ENCODE measurements at places on chromosomes 4 and X.

GRCh38 chrX:80266979-80267378 is 153.3 kb upstream of the TENT5D start:
- DNase-seq = no peak

DNA sequence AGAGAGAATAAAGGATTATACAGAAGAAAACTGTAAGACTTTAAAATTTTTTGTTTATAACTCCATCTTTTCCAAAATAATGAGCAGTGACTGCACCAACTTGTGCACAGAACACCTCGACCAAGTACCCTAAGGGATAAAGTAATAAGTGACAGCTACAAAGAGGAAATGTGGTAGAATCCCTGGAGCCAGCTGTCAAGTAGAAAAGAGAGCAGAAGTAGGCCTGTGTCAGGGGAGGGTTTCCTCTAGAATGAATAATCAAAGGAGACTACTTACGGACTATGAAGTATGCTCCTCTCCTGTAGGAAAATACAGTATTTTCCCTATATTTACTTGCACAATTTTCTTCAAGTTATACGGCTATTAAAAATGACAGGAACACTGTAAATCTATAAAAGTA is 1.2 kb downstream of the EIF1AX start:
- DNase-seq = no peak

GRCh38 chr4:137649711-137650450 is 117.6 kb upstream of the PCDH18 start:
- DNase-seq = no peak

- DNase-seq = no peak
Observed at GRCh38 chr4:107736037-107736436, 16.0 kb upstream of the PAPSS1 start.

DNA sequence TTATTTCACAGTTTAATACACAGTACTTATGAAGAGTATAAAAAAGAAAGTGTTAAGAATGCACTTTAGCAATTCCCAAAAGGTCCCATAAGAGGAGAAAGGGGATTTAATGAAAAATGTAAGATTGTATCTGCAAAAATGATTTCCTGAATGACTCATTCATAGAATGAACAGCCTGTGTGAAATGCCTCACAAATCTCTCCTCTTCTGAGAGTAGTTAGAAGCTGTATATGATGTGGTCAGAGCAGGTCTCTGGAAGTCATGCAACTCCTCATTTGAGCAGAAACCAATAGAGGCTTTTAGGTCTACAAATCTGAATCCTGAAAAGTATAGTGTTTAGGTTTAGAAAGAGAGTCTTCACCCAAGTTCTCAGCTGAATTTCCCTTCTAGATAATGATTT is 381.3 kb upstream of the INTU start:
- no peak for DNase-seq

GRCh38 chrX:49284212-49284611 is 14.6 kb downstream of the PPP1R3F start:
- no peak for DNase-seq

- peak; percentile 40 for DNase-seq
Observed at GRCh38 chr4:101014417-101014816, 332.9 kb downstream of the PPP3CA start.

DNA sequence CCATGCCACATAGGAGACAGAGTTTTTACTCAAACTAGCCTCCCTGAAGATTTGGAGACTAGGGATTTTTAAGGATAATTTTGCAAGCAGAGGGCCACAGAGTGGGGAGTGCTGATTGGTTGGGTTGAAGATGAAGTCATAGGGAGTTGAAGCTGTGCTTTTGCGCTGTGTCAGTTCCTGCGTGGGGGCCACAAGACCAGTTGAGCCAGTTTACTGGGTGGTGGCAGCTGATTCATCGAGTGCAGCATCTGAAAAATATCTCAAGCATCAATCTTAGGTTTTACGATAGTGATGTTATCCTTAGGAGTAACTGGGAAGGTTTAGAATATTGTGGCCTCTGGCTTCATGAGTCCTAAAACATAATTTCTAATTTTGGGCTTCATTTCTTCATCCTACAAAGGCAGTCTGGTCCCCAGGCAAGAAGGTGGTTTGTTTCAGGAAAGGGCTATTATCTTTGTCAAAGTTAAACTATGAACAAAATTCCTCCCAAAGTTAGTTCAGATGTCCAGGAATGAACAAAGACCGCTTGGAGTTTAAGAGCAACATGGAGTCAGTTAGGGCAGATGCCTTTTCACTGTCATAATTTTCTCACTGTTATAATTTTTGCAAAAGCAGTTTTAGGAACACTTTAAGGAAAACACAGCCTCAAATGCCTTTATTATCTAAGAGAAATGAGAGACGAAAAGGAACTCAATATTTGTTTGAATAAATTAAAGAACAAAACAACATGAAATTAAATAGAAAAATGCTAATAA is 960.8 kb upstream of the PRKX start:
- DNase-seq = no peak

GRCh38 chr4:157706155-157706554 is 466.7 kb downstream of the GASK1B start:
- no peak for DNase-seq

DNA sequence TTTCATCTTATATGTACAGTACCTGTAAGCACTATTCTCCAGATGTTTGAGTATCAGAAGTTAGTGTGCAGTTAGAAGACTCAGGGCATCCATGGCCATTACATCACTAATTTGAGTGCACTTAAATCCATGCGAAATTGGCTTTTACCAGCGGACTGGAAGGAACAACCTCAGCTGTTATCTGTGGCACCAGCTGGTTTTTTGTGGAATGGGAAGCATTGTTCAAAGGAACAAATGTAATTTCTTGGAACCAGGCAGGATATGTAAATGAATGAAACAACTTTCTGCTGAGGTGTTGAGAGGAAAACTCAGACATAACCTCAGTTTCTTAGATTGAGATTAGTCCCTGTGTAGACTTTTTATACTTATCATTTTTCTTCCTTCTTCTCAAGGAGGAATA is 60.2 kb downstream of the PDGFRA start:
- no peak for DNase-seq

GRCh38 chr4:81870275-81870674 is 398.6 kb upstream of the RASGEF1B start:
- no peak for DNase-seq

DNA sequence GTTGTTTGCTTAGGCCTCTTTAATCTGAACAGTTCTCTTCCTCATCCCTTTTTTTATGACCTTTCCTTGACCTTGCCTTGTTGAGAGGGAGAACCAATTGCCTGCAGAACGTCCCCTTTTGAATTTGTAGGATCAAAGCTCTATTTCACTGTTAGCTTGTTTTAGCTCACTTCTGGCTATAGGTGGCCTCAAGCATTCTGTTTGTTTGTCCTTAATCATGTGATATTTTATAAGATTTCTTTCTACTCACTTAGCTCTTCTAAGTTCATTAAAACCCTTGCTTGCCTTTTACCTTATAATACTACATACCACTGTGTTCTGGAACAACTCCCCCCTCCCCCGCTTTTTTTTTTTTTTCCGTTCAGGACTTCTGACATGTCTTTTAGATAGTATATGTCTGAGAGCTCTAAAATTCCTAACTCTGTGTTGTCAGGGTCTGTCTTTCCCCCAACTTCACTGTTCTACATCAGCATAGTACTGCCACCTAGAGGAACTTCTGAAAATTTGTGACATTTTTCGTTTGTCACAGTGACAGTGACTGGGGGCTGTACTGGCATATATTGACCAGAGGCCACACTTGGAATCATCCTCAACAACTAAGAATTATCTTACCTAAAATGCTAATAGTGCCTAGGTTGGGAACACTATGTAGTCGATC is 128.5 kb downstream of the LARP7 start:
- no peak for DNase-seq

DNA sequence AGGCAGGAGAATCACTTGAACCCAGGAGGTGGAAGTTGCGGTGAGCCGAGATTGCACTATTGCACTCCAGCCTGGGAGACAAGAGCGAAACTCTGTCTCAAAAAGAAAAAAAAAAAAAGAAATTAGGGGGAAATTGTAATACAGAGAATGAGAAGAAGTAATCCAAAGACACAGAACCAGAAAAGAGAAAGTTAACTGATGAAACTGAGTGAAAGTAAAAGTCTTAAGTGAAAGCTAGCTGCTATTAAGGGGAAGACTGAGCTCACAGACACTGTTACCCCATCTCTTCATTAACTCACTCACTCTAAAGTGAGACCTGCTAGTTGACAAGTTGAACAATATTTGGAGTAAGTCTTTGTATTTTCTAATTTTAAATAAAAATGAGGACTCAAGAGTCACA is 763.0 kb upstream of the PCDH10 start:
- DNase-seq = no peak

GRCh38 chrX:153966283-153966688 is 5.3 kb downstream of the HCFC1 start:
- DNase-seq = peak; percentile 71

DNA sequence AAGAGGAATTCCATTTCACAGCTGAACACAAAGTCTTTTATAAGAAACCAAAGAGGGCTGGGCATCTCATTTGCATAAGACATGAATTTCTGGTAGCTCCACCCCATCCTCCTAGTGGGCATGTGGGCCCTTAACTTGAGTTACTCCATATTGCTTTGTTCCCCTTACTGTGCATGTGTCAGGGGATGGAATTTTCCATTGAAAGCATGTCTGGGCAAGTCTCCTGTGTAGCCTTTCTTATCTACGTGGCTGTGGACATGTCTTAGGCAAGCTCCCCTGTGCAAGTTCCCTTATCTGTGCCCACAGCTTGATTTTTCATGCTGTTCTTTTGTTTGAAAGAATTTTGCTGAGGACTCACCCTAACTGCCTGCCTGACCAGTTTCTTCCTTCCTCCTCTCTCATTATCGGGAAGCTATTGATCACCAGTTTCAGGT is 123.5 kb upstream of the JADE1 start:
- DNase-seq = no peak

- DNase-seq = no peak
Observed at GRCh38 chr4:162706051-162706450, 460.6 kb downstream of the NAF1 start.

DNA sequence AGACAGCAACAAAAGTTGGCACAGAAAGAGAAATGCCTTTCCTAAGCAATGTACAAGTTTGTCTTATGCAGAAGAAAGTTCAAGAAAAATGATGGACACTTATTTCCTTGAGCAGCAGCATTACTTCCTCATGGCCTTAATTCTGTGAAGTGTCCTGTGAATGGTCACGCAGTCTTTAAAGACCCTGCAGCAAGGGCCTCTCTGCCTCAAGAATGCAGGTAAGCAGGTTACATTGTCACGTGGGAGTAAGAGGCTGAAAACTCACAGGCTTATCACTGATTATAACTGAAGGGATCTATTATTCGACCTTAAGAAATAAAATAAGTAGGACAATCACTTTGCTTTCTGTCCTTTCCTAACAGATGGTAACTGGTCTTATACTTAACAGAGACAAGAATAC is 109.1 kb downstream of the ATP8A1 start:
- DNase-seq = no peak
